Activated naive CD8-positive, alpha-beta T cell treated with anti-CD3 and anti-CD28 coated beads, Interleukin-2, amount 10 ng/mL, durations not matched to agents 7 days and 5 days (primary cell): ENCODE measurements at places on chromosomes 11 and 22. TPM values are rescaled to one million over a fixed set of nuclear protein-coding genes. Genes with fewer than 3 reads are reported as not detected.

The POU2AF2 gene
- total RNA-seq: not detected

The NTM gene
- total RNA-seq: not detected

The WT1 gene
- total RNA-seq: not detected

The OR5I1 gene
- not detected for total RNA-seq

The RIBC2 gene
- total RNA-seq: 12.1 TPM

The KCNK4 gene
- total RNA-seq: not detected

The PRODH gene
- total RNA-seq: not detected

The RGL4 gene
- 24.9 TPM for total RNA-seq
